Hepatocyte (in vitro differentiated cells): ENCODE measurements at places on chromosomes 2 and 18. TPM values are rescaled to one million over a fixed set of nuclear protein-coding genes. Genes with fewer than 3 reads are reported as not detected.

Gene UGT1A9
- 9.6 and 9.8 TPM in 2 replicates for total RNA-seq

Gene CDH2
- 117 and 132 TPM in 2 replicates for total RNA-seq

GRCh38 chr2:219071131-219071816 is 10.6 kb upstream of the IHH start:
- H3K4me1 ChIP-seq: peaks cover 20% of the 10 kb centered on the region
- H3K4me3 ChIP-seq: no peak overlapping the region
- H3K27me3 ChIP-seq: no peaks in the 10 kb centered on the region
- peak overlapping the region; percentile 86 for H3K27ac ChIP-seq

Gene EPB41L3
- total RNA-seq: 24.5 and 31.7 TPM in 2 replicates

DNA sequence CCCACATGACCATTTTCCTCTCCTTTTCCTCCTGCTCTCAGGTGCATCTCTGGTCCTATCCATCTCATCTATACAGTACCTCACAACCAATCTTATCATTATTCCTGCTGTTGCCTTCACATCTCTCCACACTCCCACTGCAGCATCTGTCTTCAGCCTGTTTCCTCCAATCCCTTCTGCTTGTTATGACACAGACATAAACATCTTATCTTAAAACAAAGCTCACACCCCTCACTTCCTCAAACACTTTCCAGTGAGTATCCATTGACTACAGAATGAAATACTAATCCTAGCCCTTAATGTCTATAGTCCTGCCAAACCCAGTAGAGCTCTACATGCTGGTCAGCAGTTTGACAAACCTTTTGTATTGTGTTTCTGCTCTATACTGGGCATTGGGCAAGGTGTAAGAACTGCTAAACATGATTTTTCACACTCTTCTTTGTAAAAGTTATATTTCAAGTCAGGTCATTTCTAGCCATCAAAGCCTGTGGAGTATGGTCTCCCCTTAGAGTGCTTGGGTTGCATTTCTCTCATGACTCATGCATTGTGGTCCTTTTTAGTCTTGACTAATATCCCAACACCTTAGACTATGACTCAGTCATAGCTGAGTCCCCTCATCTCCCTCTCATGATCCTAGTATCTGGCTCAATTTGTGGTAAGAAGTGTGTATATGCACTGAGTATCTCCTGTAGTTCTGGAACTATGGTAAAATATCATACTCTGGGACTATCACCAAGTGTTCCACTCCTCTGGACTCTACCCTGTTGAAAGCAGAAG is 187.0 kb downstream of the CYRIA start:
- H3K4me1 ChIP-seq: no peaks in the 10 kb centered on the region
- no peaks in the 10 kb centered on the region for H3K36me3 ChIP-seq
- no peaks in the 10 kb centered on the region for H3K27me3 ChIP-seq
- no peak overlapping the region for H3K4me3 ChIP-seq

Gene PFN4
- total RNA-seq: 0.24 and 1.2 TPM in 2 replicates

Gene EVX2
- 3.5 and 3.7 TPM in 2 replicates for total RNA-seq
